ENCODE measurements at places on chromosomes 4 and X.
A peak's percentile ranks its signal among the peaks of the same experiment; 100 is the strongest.

DNA sequence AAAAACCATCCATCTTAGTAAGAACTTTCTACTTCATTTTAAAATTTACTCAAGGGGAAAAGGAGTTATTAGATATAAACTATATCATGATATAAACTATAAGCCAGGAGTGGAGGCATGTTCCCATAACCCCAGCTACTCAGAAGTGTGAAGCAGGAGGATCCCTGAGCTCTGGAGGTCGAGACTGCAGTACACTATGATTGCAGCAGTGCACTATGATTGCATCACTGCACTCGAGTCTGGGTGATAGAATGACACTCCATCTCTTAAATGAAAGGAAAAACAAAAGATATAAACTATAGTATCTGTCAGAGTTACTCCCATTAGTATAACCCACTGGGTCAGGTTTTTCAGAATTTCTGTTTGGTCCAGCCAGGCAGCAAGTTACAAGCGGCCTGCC is 47.6 kb downstream of the RPS3A start:
- no peak for DNase-seq

GRCh38 chrX:15616531-15616930 is 15.8 kb upstream of the ACE2 start:
- DNase-seq = no peak

DNA sequence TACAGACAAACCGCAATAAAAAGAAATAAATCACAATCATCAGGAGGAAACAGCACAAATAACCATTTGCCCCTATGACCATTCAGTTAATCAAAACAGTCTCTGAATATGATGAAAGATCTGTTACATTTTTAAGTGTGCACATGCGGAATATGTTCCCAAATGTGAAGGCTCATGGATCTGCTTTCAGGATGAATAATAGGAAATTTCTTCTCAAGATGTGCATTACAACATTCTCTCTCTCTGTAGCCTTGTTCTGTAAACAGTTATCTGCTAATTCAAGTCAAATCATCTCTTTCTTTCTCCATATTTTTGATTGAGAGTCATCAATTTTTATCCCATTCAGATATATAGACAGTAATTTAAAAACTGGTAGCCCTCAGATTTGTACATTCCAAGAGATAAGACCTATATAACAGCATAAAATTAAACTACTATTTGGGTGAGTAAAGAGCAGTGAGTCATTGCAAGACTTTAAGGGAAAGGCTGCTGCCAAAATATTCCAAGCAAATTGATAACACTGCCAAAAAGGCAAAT is 433.9 kb upstream of the ATOH1 start:
- peak; percentile 69 for DNase-seq

- peak; percentile 94 for DNase-seq
These were observed 13.0 kb downstream of the EXOC1 start for GRCh38 chr4:55866290-55866907.

- no peak for DNase-seq
These were observed 262.4 kb downstream of the CAMK2D start for GRCh38 chr4:113499166-113499565.

DNA sequence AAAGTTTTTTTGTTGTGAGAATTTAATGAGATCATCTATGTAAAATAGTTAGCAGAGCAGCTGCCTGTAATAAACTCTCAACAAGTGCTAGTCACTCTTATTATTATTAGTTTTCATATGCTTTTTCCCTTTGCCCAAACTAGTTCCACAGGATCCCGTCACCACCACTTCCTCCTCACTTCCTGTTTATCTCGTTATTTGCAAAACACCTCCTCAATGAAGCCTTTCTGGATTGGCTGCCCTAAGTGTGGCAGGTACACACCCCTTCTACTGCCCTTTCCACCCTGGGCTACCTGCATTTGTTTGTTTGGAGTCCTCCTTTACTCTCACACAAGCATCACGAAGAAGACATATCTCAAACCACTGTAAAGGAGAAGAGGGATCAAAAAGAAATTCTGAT is 54.4 kb upstream of the KLF3 start:
- DNase-seq = no peak

GRCh38 chr4:121228848-121229247 is 64.7 kb upstream of the TNIP3 start:
- DNase-seq = no peak

GRCh38 chr4:73978886-73979285 is 2.9 kb downstream of the PF4 start:
- peak; percentile 95 for DNase-seq

Measured in fibroblast of skin of back (primary cell).